ENCODE measurements at places on chromosomes 2 and 18.

DNA sequence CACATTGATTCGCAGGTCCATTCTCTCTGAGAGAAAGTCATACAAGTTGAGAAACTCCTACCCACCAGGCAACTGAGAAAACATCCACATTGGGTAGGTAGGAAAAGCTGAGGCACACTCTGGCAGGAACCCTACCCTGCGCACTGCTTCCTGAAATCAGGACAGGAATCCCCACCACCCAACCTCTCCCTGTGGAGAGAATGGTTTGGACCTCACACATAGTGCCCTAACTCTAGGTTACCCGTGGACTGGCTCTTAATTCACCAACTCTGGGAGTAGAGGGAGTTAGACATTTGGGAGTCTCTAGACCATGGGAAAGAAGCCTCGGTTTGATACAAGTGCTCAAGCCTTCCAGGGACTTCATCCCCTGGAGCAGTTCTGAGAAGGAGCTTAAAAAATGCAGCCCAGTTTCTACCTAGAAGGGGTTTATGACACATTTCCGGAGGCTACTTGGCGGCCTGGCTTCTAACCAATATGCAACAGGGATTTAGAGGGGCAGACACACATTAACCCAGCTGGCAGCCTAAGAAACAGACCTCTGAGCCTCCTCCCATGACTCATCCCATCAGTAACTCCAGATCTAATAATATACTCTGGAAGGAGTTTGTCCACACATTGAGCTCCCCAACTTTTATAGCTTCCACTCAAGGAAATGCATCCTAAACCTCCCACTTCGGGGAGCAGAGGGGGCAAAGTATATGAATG, 136.7 kb downstream of the EML6 start:
- DNase-seq, result no peak
- H3K36me3 ChIP-seq, result no peaks in the 10 kb centered on the region
- no peak overlapping the region for H3K27ac ChIP-seq
- H3K4me1 ChIP-seq, result no peaks in the 10 kb centered on the region
- no peaks in the 10 kb centered on the region for H3K27me3 ChIP-seq

DNA sequence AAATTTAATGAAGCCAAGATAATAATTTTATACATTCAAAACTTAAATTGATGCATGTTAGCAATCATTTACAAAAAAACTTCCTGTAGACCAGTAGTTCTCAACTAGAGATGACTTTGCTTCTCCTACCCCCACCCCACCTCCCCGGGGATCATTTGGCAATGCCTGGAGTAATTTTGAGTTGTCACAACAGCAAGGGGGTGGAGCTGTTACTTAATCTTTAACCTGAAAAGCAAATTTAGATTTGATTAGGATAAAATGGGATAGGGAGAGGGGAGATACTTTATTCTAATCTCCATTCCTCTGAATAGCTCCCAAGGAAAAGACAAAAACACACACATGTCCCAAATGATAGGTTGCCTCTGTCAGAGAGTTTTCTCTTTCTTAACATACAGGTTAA, 4.2 kb downstream of the SLC40A1 start:
- DNase-seq, result no peak
- H3K36me3 ChIP-seq, result peaks cover 32% of the 10 kb centered on the region
- H3K4me3 ChIP-seq, result no peak overlapping the region

- no peak for DNase-seq
- no peak overlapping the region for H3K27ac ChIP-seq
- H3K4me3 ChIP-seq, result no peak overlapping the region
- H3K4me1 ChIP-seq, result peaks cover 6% of the 10 kb centered on the region
- H3K27me3 ChIP-seq, result no peaks in the 10 kb centered on the region
- H3K36me3 ChIP-seq, result no peaks in the 10 kb centered on the region
These were observed 674.0 kb downstream of the PLCL1 start for GRCh38 chr2:198478361-198478760.

DNA sequence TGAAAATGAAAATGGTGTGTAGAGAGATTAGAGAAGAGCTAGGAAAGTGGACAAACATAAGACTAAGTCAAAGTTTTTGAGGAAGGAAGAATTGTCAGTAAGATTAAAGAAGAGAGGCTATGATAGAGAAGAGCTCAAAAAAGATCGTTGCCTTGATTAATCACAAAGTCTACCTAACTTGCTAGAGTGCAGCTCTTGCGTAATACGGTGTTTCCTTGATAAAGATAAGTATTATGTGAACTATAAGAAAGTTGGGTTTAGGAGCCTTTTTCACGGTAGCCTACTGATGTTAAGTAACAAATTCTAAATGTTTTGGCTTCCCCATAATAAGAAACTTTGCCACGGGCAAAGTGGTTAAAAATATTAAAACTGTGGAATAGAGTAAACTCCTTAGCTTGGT, 226.4 kb upstream of the NRXN1 start:
- H3K27me3 ChIP-seq, result peaks cover 3% of the 10 kb centered on the region
- H3K27ac ChIP-seq, result no peak overlapping the region
- no peak overlapping the region for H3K4me3 ChIP-seq
- H3K36me3 ChIP-seq, result no peaks in the 10 kb centered on the region
- no peak for DNase-seq
- H3K4me1 ChIP-seq, result peaks cover 6% of the 10 kb centered on the region

- peaks cover 12% of the 10 kb centered on the region for H3K36me3 ChIP-seq
- peaks cover 78% of the 10 kb centered on the region for H3K4me1 ChIP-seq
- peak overlapping the region; percentile 13 for H3K27ac ChIP-seq
- H3K27me3 ChIP-seq, result no peaks in the 10 kb centered on the region
These were observed 164.0 kb downstream of the HDAC4 start for GRCh38 chr2:239236808-239237205.

DNA sequence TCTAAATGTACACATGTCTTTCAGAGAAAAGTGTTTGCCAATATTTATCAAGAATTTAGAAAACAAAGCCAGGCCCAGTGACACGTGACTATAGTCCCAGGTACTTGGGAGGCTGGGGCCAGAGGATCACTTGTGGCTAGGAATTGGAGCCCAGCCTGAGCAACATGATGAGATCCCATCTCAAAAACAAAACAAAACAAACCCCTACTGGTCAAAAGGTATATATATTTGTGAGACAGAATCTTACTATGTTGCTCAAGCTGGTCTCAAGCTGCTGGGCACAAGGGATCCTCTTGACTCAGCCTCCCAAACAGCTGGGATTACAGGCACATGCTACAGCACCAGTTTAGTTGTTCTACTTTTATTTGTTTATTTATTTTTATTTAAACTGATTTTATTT, 79.2 kb downstream of the ZDBF2 start:
- peaks cover 8% of the 10 kb centered on the region for H3K36me3 ChIP-seq
- no peaks in the 10 kb centered on the region for H3K4me1 ChIP-seq
- H3K27me3 ChIP-seq, result peaks cover under 1% of the 10 kb centered on the region
- H3K27ac ChIP-seq, result no peak overlapping the region

DNA sequence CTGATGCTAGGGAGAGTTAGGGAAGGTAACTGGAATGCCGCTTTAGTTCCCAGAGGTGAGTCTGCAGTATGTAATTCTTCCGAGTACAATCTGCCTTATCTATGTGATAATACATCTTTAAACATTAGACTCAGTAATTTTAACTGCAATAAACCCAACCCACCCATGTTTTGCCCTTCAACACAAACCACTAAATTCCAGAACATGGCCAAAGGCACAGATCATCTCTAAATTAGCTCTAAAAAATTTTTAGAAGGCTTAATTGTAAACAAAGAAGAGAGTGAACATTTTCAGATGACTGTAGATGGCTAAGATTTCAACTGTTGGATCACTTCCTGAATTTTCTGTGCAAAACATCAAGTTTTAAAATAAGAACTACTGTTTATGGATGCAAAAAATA, 488.7 kb upstream of the ID2 start:
- no peak for DNase-seq
- no peaks in the 10 kb centered on the region for H3K36me3 ChIP-seq
- H3K27ac ChIP-seq, result no peak overlapping the region
- peaks cover 14% of the 10 kb centered on the region for H3K27me3 ChIP-seq
- no peak overlapping the region for H3K4me3 ChIP-seq

DNA sequence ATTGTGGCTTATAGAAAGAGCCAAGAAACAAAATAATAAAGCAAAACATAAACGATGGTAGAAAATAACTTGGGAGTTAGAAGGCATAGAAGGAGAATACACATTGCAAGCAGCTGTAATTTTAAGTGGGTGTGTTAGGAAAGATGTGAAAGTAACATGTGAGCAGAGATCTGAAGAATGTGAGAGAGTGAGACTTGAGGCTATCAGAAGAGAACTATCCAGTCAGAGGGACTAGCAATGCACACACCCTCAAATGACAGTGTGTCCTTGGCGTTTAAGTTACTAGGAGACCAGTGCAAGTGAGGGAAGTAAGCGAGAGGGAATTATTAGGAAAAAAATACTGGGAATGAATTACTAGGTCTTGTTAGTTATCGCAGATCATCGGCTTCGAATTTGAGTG, 304.9 kb downstream of the DSEL start:
- no peak overlapping the region for H3K4me3 ChIP-seq
- peaks cover 3% of the 10 kb centered on the region for H3K27me3 ChIP-seq
- H3K36me3 ChIP-seq, result no peaks in the 10 kb centered on the region
- no peaks in the 10 kb centered on the region for H3K4me1 ChIP-seq

GRCh38 chr2:54341656-54342055, 85.6 kb upstream of the TSPYL6 start:
- H3K4me3 ChIP-seq, result no peak overlapping the region
- H3K27ac ChIP-seq, result no peak overlapping the region
- H3K36me3 ChIP-seq, result no peaks in the 10 kb centered on the region

DNA sequence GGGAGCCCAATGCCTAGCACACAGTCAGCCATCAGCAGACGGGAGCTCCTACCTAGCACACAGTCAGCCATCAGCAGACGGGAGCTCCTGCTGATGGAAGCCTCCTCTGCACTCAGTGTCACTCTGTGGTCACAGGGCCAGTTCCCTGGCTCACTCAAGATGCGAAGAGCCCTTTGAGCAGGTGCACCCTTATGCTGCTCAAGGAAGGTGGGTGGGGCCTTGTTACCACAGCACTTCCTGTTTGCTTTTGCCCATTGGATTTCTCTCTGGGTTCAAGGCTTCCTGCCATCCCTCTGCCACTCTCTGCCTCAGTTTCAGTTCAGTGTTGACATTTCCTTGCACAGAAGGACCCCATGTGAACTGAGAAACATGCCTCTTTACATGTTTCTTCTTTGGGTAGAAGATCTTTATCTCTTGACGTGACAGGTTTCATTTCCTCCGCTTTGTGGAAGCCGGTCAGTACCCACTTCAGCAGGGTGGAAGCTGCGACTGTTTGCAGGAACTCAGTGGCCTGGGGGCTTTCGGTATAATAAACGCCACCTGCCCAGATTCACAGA, 11.6 kb downstream of the TRIB2 start:
- peaks cover 85% of the 10 kb centered on the region for H3K36me3 ChIP-seq
- no peak overlapping the region for H3K4me3 ChIP-seq
- no peaks in the 10 kb centered on the region for H3K27me3 ChIP-seq

GRCh38 chr2:120253021-120253882, 600 bp downstream of the RALB start:
- H3K4me3 ChIP-seq, result peak overlapping the region; percentile 94
- H3K27ac ChIP-seq, result peak overlapping the region; percentile 36
- H3K36me3 ChIP-seq, result peaks cover 31% of the 10 kb centered on the region
- peak; percentile 79 for DNase-seq
- H3K4me1 ChIP-seq, result peaks cover 63% of the 10 kb centered on the region
- H3K27me3 ChIP-seq, result peaks cover 45% of the 10 kb centered on the region

DNA sequence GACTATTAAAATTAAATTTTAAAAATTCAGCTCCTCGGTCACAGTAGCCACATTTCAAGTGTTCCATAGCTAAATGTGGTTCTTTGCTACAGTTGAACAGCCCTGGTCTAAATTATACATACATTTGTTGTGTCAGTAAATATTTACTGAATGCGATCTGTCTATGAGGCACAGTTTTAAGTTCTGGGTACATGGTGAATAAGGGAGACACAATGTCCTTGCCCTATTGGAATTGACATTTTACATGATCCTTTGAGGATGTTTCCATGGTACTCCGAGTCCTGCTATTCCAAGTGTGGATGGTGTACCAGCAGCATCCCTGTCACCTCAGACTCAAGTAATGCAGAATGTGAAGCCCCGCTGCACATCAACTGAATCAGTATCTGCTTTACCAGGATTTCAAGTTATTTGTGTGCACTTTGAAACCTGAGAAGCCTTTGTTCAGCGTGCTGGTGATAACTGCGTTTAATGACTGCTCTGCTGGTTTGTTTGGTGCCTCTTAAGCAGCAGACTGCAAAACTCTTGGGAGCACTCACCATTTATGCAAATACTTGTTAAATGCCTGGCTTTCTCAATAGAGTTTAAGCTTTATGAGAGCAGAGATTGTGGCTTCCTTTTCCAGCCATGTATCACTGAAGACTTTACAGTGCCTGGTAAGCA, 1.5 kb downstream of the GALNT1 start:
- H3K27me3 ChIP-seq, result peaks cover 6% of the 10 kb centered on the region
- peak overlapping the region; percentile 61 for H3K27ac ChIP-seq
- H3K36me3 ChIP-seq, result no peaks in the 10 kb centered on the region
- DNase-seq, result peak; percentile 11

- no peaks in the 10 kb centered on the region for H3K36me3 ChIP-seq
- H3K4me3 ChIP-seq, result no peak overlapping the region
- peaks cover 5% of the 10 kb centered on the region for H3K4me1 ChIP-seq
- H3K27ac ChIP-seq, result peak overlapping the region; percentile 75
- peaks cover 11% of the 10 kb centered on the region for H3K27me3 ChIP-seq
These were observed 359.9 kb upstream of the SLC14A2 start for GRCh38 chr18:45255197-45255890.

- H3K36me3 ChIP-seq, result no peaks in the 10 kb centered on the region
- H3K27ac ChIP-seq, result no peak overlapping the region
- DNase-seq, result no peak
- no peak overlapping the region for H3K4me3 ChIP-seq
These were observed 155.7 kb downstream of the MTCL1 start for GRCh38 chr18:8860845-8861642.

DNA sequence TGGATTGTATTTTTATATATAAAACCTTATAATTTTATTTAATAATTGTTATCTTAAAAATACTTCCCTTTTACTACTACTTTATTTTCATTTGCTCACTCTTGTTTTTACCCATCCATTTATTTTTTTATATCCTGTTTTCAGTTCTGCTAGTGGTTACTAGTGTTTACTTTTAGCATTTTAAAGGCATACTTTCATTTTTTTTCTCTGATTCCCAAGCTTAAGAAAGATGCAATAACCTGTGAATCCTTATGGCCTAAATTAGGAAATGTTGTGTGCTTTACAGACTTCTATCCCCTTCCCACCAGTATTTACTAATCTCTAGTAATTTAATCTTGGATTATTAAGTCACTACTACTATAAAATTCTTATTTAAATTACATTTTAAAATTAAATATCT, 140.0 kb downstream of the SMAD7 start:
- H3K4me3 ChIP-seq, result no peak overlapping the region
- no peaks in the 10 kb centered on the region for H3K27me3 ChIP-seq
- peaks cover 50% of the 10 kb centered on the region for H3K4me1 ChIP-seq
- no peak overlapping the region for H3K27ac ChIP-seq
- peaks cover 3% of the 10 kb centered on the region for H3K36me3 ChIP-seq

GRCh38 chr2:213086050-213086449, 65.4 kb downstream of the IKZF2 start:
- DNase-seq, result no peak
- no peak overlapping the region for H3K4me3 ChIP-seq
- no peaks in the 10 kb centered on the region for H3K27me3 ChIP-seq
- no peaks in the 10 kb centered on the region for H3K4me1 ChIP-seq
- H3K27ac ChIP-seq, result peak overlapping the region; percentile 31
- H3K36me3 ChIP-seq, result no peaks in the 10 kb centered on the region
